Activated CD4-positive, alpha-beta T cell treated with anti-CD3 and anti-CD28 coated beads for 24 hours (primary cell): ENCODE measurements at places on chromosomes 16 and 17.

DNA sequence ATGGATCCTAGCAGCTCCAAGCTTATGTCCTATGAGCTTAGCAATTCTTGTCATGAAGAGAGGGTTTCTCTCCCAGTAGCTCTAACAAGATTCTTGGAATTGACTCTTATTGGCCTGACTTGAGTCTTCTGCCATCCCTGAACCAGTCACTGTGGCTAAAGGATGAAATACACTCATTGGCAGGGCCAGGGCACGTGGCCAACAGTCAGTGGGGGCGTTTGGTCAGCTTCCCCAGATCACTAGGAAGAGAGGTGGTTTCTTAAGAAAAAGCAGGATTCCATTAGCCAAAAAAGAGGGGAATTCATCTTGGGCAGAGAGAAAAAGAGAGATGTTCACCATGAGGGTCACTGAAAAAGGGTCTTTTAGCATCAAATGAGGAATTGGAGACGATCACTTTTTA lies 363.2 kb downstream of the SNX29 start:
- no peak for DNase-seq

DNA sequence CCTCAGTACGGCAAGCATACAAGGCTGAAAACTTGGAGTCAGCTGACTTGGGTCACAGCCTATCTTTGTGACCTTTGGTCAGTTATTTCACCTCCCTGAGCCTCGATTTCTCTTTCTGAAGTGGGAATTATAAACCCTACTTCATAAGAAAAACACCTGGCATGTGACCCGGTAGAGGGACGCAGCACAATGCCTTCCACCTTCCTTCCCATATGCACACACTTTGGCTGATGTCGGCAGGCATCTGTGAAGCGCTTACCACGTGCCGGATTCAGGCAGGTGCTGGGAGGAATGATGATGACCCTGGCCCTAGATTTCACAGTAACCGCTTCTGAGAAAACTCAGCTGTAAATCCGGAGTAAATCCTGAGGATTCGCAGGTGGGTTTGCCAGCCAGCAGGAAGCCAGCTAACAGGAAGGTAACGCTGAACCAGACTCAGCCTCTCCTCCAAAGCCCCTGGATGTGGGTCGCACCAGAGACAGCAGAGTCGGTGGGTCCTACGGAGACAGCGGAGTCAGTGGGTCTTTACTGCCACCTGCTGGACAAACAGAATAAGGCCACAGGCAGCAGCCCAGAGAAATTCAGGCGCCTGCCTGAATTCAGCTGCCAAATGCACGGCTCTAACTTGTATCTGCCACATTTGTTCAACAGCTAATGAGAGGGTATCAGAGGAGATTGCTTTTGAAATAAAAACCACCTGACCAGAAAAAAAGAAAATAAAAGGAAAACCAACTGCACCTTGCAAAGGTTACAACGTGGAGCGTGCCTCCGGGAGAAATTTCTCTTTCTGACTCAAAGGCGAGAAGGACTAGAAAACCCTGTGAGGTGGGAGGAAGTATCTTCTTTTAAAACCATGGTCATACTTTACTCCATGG lies 16.6 kb downstream of the COPRS start:
- peak; percentile 28 for DNase-seq

- DNase-seq, result no peak
Observed at GRCh38 chr17:50100921-50101345, 5.8 kb downstream of the PDK2 start.

- DNase-seq, result no peak
Observed at GRCh38 chr16:77143364-77143763, 47.6 kb upstream of the MON1B start.

DNA sequence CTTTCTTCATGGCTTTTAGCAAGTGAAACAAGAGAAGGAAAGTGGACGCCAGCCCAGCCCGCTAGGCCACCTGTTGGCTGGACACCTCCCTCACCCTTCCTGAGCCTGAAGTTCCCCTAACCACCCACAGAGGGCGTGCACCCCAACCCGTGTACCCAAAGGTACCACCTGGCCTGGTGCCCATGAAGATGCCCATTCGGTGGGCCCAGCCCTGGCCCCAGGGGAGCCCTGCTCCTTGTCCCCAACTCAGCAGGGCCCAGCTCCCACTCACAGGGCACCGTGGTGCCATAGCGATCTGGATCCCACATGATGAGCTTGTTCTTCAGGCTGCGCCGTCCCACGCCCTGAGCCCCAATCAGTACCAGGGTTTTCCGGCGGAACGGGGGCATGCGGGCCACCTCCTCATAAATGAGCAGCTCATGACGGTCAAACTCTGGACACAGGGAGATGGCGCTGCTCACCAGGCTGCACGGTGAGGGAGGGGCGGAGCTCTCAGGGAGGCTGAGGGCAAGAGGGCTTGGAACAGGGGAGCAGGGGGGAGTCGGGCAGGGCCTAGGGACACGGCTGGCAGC lies 26.8 kb downstream of the MPP2 start:
- DNase-seq, result peak; percentile 32

DNA sequence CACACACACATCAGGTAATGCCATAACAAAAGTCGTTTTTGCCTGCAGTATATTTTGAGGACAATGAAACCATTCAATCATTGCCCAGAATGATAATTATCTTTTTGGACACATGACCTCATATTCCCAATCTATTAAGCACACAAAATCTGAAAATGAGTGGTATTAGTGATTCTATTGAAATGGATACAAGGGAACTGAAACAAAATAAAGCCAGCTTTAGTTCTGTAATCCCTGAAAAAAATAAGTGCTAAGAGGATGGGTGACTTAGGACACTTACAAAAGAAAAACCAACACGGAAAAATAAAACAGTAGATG lies 128.3 kb upstream of the MAF start:
- no peak for DNase-seq

DNA sequence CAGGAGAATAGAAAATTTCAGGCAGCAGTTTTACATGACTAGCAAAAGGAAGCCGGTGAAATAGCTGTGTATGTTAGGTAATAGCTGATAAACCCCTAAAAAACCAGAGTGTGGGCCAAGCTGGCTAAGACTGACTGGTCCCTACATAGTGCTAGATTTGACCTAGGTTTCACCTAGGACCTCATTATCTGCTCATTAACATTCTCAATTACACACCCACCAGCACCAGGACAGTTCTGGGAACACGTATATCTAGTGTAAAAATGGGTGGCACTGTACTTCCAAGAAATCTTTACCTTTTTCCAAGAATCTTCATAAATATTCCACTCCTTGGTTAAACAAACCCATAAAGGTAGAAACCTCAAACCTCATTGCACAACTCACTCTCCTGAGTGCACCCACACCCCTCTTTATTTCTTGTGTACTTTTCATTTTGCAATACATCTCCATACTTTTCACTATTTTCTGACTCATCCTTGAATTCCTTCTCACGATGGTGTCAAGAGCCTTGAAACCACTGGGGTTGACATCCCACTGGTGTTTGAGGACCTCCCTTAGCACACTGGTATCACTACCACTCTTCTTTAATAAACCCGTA lies 262.7 kb upstream of the KCNJ16 start:
- DNase-seq, result no peak

DNA sequence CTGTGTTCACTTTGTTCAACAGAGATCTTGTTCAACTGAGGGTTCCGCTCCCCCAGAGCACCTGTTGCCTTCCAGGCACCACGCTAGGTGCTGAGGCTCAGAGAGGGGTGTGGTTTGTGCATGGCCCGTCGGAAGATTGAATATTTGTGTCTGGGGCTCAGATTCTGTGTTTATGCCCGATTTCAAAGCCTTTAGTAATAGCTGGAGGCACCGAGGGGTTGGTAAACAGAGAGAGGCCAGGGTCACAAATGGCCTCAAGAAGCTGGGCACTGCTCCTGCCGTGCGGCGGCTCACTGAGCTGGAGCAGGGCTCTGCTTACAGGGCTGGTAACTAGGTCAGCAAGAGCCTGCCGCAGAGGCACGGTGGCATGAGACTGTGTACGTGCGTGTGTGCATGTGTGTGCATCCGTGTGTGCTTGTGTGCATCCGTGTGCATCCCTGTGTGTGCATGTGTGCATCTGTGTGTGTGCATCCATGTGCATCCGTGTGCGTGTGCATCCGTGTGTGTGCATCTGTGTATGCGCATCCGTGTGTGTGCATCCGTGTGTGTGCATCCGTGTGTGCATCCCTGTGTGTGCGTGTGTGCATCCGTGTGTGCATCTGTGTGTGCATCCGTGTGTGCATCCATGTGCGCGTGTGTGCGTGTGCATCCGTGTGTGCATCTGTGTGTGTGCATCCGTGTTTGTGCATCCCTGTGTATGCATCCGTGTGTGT lies 5.4 kb downstream of the ITGAE start:
- no peak for DNase-seq

DNA sequence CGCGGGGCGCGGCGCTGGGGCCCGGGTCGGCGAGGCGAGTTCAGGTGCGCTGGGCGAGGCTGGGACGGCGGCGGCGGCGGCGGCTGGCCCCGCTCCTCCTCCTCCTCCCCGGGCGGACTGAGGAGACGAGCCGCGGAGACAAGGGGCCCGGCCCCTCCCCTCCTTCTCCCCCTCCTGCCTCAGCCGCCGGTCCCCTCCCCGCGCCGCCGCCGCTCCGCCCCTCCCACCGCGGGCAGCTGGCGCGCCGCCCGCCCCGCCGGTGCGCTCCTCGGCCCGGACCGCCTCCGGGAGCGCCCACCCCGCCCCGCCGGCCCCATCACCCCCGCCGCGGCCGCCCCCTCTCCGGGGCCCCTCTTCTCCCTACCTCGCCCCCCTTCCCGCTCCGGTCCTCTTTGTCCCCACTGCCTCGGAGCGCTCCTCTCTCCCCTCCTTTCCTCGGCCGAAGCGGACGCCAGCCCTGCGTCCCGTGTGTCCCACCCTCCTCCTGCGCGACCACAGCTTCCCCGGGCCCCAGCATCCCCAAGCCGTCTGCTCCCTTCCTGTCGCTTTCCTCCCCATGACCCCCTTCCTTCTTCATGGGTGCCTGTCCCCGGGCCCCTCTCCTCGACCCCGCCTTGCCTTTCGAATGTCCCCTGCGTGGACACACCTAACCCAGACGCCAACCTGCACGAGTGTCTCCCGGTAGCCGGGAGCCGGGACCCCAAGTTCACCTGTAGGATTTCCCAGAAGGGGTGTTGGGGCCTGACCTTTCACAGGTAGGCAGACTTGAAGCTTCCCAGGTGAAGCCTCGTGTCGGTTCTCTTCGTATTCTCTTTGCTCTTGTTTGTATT lies at the start of gene TOX3:
TOX3 (minus strand) TSS at position 140 of the 830 bp plus-strand sequence. CDS start 420 bp downstream, outside the sequence.
- no peak for DNase-seq

DNA sequence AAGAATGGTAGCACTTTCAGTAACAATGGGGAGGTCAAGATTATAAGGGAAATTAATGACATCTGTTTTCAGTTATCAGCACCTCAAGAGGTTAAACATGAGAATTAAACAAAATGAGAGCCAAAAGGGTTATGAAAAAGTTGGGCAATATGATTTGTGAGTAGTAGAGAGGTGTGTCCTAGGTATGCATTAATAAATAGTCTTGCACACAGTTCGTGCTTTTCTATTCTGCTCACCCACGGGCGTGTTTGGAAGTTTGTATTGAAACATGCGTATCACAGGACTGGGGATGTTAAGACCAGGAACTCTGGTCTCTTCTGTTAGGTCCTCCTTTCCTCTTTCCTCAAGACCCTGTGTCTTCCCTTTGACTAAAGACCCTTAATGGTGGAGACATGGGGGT lies 6.0 kb downstream of the BPTF start:
- no peak for DNase-seq

DNA sequence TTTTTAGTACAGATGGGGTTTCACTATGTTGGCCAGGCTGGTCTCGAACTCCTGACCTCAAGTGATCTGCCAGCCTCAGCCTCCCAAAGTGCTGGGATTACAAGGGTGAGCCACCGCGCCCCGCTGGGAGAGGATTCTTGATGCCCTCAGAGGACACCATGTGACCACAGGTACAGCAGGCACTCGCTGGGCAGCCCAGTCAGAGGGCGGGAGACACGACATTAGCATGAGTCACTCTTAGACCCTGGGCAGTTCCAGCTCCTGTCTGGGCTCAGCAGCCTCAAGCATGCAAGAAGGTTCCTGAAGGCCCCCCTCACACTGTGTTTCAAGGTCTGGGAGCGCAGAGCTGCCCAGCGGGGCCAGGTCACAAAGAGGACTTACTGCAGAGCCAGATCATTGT lies 11.9 kb downstream of the STAC2 start:
- no peak for DNase-seq

- DNase-seq, result no peak
Observed at GRCh38 chr16:51163894-51164566, 13.0 kb upstream of the SALL1 start.

GRCh38 chr16:52747088-52747595 lies 200.2 kb upstream of the TOX3 start:
- no peak for DNase-seq

DNA sequence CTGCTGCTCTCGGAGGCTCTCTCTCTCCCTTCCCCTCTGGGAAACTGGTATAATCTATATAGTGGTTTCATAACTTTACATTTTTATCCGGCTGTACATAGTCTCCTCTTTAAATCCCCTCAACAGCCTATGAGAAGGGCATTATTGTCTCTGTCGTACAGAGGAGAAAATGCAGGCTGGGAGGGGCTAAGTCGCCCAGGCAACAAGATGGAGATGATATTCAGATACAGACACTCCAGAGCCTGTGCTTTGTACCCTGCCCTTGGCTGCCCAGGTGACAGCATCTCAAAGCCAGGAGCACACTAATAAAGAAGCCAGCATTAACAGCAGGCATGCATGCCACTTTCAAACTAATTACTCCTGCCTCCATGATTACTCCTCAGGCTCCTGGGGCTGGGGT lies 4.7 kb upstream of the EIF1 start:
- DNase-seq, result no peak

GRCh38 chr16:35750701-35751104 lies 2291.3 kb downstream of the TP53TG3F start:
- DNase-seq, result no peak

- DNase-seq, result no peak
Observed at GRCh38 chr16:57677622-57678369, 9.7 kb downstream of the ADGRG3 start.

- DNase-seq, result no peak
Observed at GRCh38 chr17:75755205-75755901, 9.6 kb downstream of the GALK1 start.

GRCh38 chr17:30170415-30170987 lies 53.9 kb downstream of the NSRP1 start:
- no peak for DNase-seq
